ENCODE measurements at places on chromosomes 4 and X.

DNA sequence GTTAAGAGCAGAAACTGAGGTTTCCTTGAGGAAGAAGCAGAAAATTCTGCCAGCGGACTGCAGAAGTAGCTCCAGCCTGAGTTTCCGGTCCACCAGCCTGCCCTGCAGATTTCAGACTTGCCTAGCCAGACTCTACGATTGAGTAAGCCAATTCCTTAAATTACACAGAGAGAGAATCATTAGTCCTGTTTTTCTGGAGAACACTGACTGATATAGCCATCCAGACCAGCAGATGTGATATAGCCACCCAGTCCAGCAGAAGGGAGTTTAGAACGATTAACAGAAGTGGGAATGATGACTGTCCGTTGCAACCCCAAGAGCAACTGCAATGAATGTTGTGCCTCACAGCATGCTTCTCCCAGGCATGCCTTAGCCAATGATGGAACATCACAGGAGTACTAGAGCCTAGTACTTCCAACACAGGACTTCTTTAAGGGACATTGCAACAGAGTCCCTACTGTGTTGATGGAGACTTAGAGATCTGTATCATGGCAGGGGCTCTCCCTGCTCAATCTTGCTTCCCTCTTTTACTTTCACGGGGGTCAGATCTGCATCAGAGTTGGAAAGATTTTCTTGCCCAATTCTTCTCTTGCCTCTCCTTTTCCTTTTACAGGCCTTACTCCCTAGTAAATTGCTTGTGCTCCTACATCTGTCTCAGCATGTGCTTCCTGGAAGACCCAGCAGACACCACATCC is 264.6 kb upstream of the CLNK start:
- DNase-seq, result no peak

- DNase-seq, result no peak
These were observed 92.2 kb upstream of the TRIM2 start for GRCh38 chr4:153112041-153112441.

DNA sequence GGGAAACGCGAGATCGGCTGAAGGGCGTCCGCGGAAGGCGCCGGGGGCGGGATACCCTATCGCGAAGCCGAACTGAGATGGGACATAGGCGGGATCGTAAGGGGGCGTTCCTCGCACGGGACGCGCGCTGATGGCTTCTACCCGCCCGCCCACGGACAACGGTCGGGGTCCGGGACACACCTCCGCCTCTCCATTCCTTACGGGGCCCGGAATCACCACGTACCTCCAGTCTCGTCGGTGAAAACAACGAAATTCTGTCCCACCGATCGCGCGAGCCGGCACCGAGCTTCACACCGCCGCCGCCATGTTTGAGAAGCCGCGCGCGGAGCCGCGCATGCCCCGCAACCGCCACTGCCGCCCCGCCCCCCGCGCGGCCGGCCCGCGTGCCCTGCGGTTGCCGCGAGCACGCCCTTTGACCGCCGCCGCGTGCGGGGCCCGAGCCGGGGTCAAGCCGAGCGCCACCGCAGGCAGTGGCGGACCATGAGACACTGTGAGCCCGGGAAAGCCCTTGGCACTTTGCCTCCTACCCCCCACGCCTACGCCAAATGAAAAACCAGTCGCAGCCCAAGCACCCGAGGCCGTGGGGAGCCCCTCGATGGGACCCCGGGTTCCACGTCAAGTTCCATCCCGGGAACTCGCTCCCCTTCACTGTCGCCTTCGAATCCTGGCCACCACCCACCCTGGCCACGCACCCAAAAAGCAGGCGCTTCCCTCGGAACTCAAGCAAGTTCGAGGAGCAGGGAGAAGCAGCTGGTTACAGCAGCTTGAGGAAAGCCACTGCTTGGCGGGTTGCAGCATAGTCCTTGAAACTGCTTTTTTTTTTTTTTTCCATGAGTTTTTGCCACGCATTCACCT is at the start of gene SCML2:
TSS of gene SCML2 (minus strand) at position 320 of the 855 bp plus-strand sequence. CDS start 20,617 bp downstream, outside the sequence.
- DNase-seq, result peak; percentile 12

- DNase-seq, result no peak
These were observed 9.3 kb upstream of the RGS12 start for GRCh38 chr4:3283483-3283882.

- no peak for DNase-seq
These were observed 48.0 kb upstream of the STARD8 start for GRCh38 chrX:68599256-68600152.

GRCh38 chrX:106401965-106402559 is 209.7 kb upstream of the RADX start:
- DNase-seq, result no peak

GRCh38 chrX:69063486-69063885 is 101.8 kb downstream of the PJA1 start:
- no peak for DNase-seq

DNA sequence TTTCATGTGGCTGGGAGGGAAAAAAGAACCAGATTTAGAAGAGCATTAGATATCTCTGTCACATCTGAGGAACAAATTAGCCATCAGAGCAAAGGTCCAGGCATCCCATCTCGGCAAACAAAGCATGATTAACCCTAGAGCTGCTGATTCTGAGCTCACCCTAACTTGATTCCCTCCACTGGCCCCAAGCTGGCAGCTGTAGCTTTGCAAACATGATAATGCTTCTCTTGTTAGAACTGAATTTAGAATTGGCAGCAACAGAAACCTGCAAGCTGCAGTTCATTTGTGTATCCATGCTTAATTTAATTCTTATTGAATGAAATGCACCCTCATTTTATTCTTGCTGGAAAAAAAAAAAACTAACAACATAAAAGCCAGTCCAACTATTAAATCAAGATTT is 289.2 kb downstream of the IL1RAPL1 start:
- DNase-seq, result no peak

GRCh38 chr4:47471064-47471463 is 7.6 kb upstream of the COMMD8 start:
- no peak for DNase-seq

GRCh38 chr4:121822796-121823504 is 733 bp downstream of the CCNA2 start:
- no peak for DNase-seq

Data from fibroblast of the conjunctiva (primary cell).